ENCODE measurements at places on chromosomes 12 and 14.

- DNase-seq: no peak
These were observed 74.7 kb downstream of the FBXL14 start for GRCh38 chr12:1519642-1520041.

DNA sequence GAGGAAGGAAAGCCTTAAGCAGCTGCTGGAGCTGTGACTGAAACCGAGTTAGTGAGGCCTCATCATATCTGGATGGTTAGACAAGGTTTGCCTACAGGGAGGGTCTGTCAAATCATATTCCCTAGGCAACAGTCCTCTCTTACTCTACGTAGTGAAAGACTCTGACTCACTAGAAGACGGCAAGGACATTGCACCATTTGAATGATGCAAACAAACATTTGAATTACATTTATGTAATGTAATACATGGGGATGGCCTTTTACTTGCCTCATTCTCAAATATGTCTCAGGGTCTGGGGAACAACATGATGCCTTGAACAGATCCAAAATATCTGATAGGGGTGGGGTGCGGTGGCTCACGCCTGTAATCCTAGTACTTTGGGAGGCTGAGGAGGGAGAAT is 29.8 kb upstream of the STRAP start:
- peak; percentile 52 for DNase-seq

- DNase-seq: no peak
These were observed 490.8 kb downstream of the SOX5 start for GRCh38 chr12:23458640-23459039.

DNA sequence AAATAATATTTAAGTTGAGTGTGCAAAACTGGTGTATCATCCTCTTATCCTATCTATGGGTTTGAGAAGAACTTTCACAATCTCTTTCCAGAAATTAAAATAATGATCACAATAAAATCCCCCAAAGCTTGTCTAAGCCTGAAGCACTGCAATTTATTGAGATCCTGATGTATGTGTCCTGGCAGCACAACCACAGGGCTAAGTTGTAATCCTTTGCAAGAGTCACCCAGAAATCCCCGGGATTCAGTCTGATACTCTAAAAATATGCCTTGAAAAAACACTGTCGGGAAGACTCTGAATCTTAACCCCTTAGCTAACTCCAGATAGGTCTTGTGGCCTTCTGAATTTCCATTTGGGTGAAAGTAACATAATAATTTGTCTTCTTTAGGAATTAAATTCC is 40.3 kb upstream of the STXBP6 start:
- DNase-seq: no peak

GRCh38 chr12:22443379-22444316 is 100.7 kb downstream of the C2CD5 start:
- DNase-seq: peak; percentile 76

GRCh38 chr12:24705216-24705615 is 243.7 kb downstream of the BCAT1 start:
- DNase-seq: no peak

DNA sequence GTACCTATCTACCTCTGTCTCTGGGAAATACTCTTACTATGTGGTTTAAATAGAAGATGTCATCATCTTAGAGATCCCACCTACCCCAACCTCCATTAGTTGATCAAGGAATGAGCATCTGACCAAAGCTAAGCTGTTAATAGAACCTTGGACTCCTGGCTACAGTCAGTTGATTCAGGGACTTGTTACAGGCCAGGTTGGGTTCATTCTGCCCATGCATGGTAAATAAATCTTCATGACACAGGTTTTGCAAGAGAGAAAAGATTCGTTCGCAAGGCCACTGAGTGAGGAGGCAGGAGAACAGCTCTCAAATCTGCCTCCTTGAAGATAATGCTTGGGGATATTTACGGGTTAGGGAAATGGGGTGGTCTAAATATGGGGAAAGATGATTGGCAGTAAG is 19.5 kb downstream of the SDR9C7 start:
- no peak for DNase-seq

- no peak for DNase-seq
These were observed 4.6 kb upstream of the LRRC23 start for GRCh38 chr12:6899837-6900519.

GRCh38 chr12:1801303-1801975 is 18.9 kb upstream of the LRTM2 start:
- DNase-seq: no peak

GRCh38 chr12:120955232-120955631 is 23.1 kb upstream of the HNF1A start:
- no peak for DNase-seq

- DNase-seq: no peak
These were observed 230.0 kb upstream of the EGLN3 start for GRCh38 chr14:34180869-34181268.

GRCh38 chr12:118175823-118176447 is 40.0 kb downstream of the PEBP1 start:
- no peak for DNase-seq

DNA sequence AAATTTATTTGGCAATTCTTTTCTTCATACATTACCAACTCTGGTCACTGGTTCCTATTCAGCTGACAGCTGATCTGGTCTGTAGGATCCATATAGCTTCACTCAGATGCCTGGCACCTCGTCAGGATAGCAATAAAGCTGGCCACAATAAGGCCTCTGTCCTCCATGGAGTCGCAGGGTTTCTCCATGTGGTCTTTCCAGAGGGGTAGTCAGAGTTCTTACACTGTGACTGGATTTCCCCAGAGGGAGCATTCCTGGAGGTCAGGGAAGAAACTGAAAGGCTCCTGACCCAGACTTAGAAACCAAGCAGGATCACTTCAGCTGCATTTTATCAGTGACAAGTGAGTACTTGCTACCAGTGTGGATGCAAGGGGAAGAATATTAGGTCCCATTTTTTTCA is 34.9 kb upstream of the SIX1 start:
- peak; percentile 11 for DNase-seq

DNA sequence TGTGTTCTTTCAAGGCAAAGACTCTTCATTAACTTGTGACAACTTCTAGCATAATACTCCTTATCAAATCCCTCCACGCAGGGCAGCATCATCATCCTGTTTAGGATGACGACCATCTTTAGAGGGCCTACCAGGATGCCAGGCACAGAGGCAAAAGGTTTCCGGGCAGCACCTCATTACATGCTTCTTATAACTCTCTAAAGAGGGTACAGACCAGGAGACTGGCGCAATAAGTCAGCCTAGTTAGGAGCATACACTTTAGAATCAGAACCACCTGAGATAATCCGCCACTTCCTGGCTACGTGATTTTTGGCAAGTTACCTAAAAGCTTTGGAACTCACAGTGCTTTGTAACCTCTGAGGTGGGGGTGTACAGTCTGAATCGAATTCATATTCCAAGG is 136.0 kb upstream of the NOS1 start:
- no peak for DNase-seq

DNA sequence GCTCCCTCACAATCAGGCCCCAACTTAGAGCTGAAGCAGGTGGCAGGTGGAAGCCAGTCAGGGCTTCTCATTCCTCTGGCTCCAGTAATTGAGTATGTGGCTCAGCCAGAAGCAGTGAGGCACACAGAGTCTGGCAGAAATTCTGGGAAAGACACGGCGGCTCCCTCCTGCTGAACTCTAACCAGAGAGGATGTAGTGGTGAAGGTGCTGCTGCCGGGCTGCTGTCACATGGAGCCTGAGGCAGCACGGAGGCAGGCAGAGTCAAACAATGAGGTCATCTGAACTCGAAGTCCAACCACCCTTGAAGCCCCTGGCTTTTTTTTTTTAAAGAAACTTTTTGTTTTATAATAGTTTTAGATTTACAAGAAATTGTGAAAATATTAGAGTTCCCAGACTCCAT is 33.4 kb upstream of the SMOC1 start:
- DNase-seq: no peak

DNA sequence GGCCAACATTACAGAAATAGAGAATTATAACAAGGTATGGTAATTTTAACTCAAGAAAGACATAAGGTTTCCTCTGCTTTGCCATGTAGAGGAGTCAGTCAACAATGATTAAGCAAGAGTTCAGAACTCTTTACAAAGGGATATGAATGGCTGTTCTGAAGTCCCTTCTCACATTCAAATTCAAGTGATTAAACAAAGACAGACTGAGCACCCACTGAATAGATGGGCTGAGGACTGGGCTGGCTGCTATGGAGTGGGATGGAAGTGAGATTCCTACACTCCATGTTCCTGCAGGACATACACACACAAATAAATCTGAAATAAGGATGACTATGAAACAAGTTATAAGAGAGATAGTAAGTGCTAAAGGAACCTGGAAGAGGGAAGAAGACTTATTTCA is 199.0 kb upstream of the GRIP1 start:
- DNase-seq: no peak

- no peak for DNase-seq
These were observed 11.1 kb upstream of the KRT1 start for GRCh38 chr12:52691076-52691840.

GRCh38 chr12:121379945-121380344 is 20.0 kb upstream of the RNF34 start:
- no peak for DNase-seq

- DNase-seq: no peak
These were observed 476.4 kb upstream of the LRFN5 start for GRCh38 chr14:41130274-41130673.

DNA sequence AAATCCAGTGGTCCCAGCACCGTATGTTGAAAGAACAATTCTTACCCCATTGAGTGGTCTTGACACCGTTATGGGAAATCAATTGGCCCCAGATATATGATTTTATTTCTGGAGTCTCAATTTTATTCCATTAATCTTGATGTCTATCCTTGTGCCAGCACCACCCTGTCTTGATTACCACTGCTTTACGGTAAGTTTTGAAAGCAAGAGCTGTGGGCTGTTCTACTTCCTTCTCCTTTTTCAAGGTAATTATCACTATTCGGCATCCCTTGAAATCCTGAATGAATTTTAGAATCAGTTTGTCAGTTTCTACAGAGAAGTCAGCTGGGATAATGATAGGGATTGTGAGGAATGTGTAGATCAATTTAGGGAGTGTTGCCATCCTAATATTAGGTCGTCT is 160.8 kb upstream of the SFSWAP start:
- DNase-seq: no peak

DNA sequence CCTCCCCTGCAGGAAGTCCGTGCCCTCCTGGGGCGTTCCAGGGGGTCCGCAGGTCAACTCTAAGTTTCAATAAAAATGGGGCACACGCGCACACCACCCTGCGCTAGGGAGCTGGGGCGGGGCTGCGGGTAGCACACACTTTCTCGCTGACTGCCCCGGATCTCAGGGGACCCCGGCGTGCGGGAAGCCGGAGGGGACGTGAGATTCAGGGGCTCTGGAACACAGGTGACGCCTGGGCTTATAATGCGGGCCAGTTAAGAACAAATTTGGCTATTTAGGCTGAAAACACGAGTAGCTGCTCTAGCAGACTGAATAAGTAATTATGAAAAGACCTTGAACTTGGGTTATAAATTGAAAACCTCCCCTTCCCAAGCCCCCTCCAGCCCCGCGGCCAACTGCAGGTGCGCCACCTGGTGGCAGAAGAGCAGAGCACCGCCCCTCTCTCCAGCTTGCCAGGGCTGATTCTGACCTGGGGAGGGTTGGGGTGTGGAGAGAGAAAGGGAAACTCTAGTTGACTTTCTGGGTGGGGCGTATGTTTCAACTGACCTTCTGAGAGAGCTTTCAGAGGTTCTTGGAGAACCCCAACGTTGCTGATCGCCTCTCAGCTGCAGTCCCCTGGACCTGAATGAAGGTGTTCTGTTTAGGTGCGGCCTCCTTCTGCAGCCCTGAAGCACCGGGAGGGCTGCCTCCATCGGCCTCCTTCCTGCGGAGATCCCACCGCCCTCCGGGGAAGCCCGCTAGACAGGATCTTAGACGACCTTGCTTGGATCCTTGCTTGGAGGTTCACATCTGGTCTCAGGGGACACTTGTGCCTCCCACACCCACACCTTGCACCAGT is 118.4 kb upstream of the EVL start:
- DNase-seq: no peak

DNA sequence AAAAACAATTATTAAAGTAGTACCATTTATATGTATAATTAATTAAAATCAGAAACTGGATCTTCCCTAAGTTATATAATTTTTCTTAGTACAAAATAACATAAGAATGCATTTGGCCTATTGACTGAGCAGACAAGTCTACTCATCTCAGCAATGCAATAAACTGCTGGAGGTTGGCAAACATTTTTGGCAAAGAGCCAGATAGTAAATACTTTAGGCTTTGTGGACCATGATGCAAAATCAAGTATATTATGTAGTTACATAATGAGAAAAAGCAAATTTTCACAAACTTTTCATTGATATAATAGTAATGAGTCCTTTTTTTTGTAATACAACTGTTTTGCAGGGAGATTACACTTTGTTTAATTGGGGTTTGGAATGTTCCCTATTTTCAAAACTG is 30.9 kb downstream of the ERGIC2 start:
- DNase-seq: peak; percentile 74

All from AG10803 (cell line).